Tibial nerve (tissue), 4 donors: ENCODE measurements at places on chromosomes 11 and 22. TPM values are rescaled to one million over a fixed set of nuclear protein-coding genes. Genes with fewer than 3 reads are reported as not detected.
A peak's percentile ranks its signal among the peaks of the same experiment; 100 is the strongest.

- H3K36me3 ChIP-seq = no peaks in the 10 kb centered on the region
- H3K27me3 ChIP-seq = no peaks in the 10 kb centered on the region
- H3K4me1 ChIP-seq = no peaks in the 10 kb centered on the region
- H3K27ac ChIP-seq = no peak overlapping the region
- no peak for DNase-seq
Measured at GRCh38 chr22:49286181-49286760, 541.4 kb downstream of the BRD1 start.

DNA sequence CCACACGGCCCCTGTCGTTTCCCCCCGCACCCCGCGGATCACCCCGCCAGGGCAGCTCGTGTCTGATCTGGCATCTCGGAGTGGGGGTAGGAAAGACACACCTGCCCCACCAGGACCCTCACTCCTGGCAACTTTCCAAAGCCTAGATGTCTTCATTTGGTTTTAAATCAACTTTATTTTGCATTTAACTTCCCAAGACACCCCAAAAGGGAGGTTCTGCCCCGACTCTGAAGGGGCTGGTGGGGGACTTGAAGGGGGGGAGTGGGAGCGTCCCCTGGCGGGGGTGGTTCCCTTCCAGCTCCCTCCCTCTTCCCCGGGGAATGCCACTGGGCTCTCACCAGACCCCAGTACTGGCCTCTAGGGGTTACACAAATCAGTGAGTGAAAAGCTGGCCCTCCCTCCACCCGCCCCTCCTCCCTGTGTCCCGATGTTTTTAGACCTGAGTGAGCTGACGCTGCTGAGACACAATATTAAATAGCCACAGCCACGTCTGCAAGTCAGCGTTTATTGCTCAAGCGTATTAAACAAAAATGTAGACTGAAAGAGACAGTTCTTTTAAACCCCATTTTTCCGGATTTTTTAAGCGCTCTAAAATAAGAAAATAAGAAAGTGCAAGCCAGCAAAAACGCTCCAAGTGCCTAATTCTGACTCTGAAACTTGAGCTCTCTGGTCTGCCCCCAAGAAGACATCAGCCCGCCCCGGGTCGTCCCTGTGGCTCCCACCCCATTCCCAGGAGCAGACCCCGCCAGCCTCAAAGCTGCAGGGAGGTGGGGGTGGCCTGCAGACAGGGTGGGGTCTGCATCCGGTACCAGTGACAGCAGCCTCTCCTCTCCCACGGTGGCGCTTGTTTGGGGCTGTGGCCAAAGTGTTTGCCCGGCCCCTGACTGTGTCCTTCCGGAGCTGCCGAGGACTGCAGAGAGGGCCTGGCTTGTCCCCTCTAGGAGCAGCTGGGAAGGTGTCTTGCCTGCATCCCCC lies 1.1 kb upstream of the TTLL8 start:
- DNase-seq = no peak
- H3K27ac ChIP-seq = no peak overlapping the region
- H3K27me3 ChIP-seq = peaks cover 4% of the 10 kb centered on the region
- H3K4me3 ChIP-seq = no peak overlapping the region
- H3K4me1 ChIP-seq = peaks cover 18% of the 10 kb centered on the region
- no peaks in the 10 kb centered on the region for H3K36me3 ChIP-seq

DNA sequence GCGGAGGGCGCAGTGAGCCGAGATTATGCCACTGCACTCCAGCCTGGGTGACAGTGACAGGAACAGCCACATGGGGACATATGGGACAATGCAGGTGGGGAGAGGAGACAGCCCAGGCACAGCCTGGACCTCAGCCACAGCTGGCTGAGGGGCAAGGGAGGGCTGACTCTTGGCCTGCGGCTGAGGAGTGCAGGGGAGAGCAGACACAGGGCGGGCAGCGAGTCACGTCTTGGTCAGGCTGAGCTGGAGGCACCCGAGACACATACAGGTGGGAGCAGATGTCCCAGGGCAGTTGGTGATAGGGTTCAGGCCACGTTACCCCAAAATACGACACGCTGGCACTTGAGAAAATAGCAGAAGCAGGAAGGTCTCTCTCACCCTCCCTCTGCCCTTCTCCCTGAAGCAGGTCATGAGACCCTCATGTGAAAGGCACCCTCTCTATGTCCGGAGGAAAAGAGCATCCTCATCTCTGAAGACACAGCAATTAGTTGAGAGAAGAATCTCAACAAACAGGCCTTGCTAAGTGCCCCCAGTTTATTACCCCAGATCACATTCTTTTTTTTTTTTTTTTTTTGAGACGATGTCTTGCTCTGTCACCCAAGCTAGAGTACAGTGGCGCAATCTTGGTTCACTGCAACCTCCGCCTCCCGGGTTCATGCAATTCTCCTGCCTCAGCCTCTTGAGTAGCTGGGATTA lies 10.5 kb downstream of the KIAA0930 start:
- no peaks in the 10 kb centered on the region for H3K36me3 ChIP-seq
- H3K4me3 ChIP-seq = no peak overlapping the region
- H3K27ac ChIP-seq = peak overlapping the region; percentile 64
- peaks cover 65% of the 10 kb centered on the region for H3K4me1 ChIP-seq

GRCh38 chr11:75814363-75814676 lies 690 bp upstream of the UVRAG start:
- no peaks in the 10 kb centered on the region for H3K36me3 ChIP-seq
- peaks cover 17% of the 10 kb centered on the region for H3K4me1 ChIP-seq
- DNase-seq = no peak
- H3K27me3 ChIP-seq = no peaks in the 10 kb centered on the region

- no peaks in the 10 kb centered on the region for H3K4me1 ChIP-seq
- no peak overlapping the region for H3K27ac ChIP-seq
- peaks cover 77% of the 10 kb centered on the region for H3K36me3 ChIP-seq
- no peak overlapping the region for H3K4me3 ChIP-seq
Measured at GRCh38 chr11:129905402-129905801, 10.0 kb upstream of the NFRKB start.

GRCh38 chr22:32660292-32660691 lies 141.2 kb upstream of the TIMP3 start:
- H3K4me3 ChIP-seq = no peak overlapping the region
- H3K4me1 ChIP-seq = no peaks in the 10 kb centered on the region
- H3K27me3 ChIP-seq = no peaks in the 10 kb centered on the region
- no peaks in the 10 kb centered on the region for H3K36me3 ChIP-seq
- peak; percentile 76 for DNase-seq

GRCh38 chr11:18367431-18367830 lies 26.9 kb upstream of the LDHA start:
- DNase-seq = no peak
- no peak overlapping the region for H3K4me3 ChIP-seq
- H3K27me3 ChIP-seq = no peaks in the 10 kb centered on the region
- H3K4me1 ChIP-seq = no peaks in the 10 kb centered on the region
- no peak overlapping the region for H3K27ac ChIP-seq
- H3K36me3 ChIP-seq = peaks cover 6% of the 10 kb centered on the region

DNA sequence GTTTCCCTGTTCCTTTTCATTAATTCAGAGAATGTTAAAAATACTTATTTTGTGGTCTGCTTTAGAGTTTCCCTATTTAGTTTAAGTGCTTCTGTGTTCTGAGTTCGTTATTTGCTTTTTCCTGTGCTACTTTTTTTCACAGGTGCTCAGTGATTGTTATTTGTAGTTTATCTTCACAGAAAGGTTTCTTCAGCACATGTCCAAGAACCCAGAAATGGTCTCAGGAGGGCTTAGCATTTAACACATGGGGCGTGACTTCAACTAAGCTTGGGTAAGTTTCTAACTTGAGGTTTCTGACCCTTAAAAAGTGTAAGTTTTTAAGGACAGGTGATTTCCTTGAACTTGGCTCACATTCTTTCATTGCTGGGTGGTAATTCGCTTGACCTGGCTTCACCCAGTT lies 157.3 kb downstream of the AASDHPPT start:
- H3K4me1 ChIP-seq = no peaks in the 10 kb centered on the region
- H3K27me3 ChIP-seq = no peaks in the 10 kb centered on the region
- no peak for DNase-seq
- no peaks in the 10 kb centered on the region for H3K36me3 ChIP-seq
- no peak overlapping the region for H3K27ac ChIP-seq

DNA sequence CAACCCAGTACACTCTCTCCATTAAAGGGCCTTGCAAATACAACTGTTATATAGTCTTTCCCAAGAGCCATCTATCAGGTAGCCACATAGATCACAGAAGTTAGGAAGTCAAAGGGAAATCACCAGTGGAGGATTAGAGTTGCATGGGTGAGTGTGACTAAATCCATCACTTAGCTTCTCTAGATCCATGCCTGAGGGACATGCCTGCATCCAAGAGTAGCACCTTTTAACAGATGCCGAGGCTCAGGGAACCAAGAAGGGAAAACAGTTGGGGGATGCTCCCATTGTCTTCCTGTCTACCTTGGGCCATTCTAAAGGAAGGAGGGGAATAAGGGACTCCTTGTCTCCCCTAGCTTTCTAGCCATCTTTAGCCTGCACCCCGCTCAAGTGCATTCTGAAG lies 77.9 kb downstream of the XRRA1 start:
- H3K4me3 ChIP-seq = no peak overlapping the region
- DNase-seq = no peak

DNA sequence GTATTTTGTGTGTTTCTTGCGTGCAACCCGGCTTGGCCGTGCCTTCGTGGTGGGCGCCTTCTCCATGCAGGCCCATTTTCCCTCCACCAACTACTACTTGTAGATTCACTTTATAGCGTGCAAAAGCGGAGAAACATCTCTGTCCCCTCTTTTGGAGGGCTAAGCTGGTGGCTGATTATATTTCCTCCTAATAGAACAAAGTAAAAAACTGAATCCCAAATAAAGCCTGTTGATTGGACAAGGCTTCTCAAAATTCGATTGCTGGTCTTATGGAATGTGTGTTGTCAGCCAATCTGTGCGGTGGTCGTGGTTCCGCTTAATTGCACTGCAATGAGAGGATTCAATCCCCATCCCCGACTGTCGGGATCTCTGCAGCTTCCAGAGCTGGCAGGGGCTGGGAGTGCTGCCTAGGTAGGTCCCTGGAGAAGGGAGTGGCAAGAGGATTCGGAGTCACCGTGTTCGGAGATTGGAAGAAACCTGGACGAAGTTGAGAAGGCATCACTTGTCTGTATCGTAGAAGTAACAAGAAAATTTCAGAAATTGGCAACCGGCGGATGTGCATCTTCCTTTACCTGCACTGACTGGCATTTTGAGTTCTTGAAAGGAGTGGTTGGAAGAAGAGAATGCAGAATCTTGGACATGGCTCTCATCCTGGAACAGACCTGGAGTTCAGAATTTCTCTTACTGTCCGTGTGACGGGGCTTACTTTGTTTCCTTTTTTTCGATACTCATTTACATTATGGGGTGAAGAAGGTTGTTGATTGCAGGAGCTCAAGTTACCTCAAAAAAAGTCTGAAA lies 1.1 kb downstream of the HMGXB4 start:
- no peaks in the 10 kb centered on the region for H3K36me3 ChIP-seq
- H3K27ac ChIP-seq = peak overlapping the region; percentile 97
- peak overlapping the region; percentile 92 for H3K4me3 ChIP-seq
- no peak for DNase-seq

- no peaks in the 10 kb centered on the region for H3K4me1 ChIP-seq
- no peaks in the 10 kb centered on the region for H3K27me3 ChIP-seq
- H3K27ac ChIP-seq = no peak overlapping the region
- no peak for DNase-seq
Measured at GRCh38 chr22:31537019-31537535, 40.7 kb downstream of the SFI1 start.

GRCh38 chr11:123577081-123577598 lies 77.3 kb downstream of the SCN3B start:
- peaks cover 3% of the 10 kb centered on the region for H3K4me1 ChIP-seq
- no peaks in the 10 kb centered on the region for H3K27me3 ChIP-seq
- no peak overlapping the region for H3K27ac ChIP-seq
- no peaks in the 10 kb centered on the region for H3K36me3 ChIP-seq
- peak; percentile 47 for DNase-seq

- peaks cover 17% of the 10 kb centered on the region for H3K4me1 ChIP-seq
- no peaks in the 10 kb centered on the region for H3K27me3 ChIP-seq
- H3K27ac ChIP-seq = no peak overlapping the region
- H3K36me3 ChIP-seq = peaks cover 37% of the 10 kb centered on the region
- H3K4me3 ChIP-seq = no peak overlapping the region
Measured at GRCh38 chr11:70205766-70206165, 2.7 kb downstream of the FADD start.

- no peaks in the 10 kb centered on the region for H3K27me3 ChIP-seq
- no peak overlapping the region for H3K27ac ChIP-seq
- H3K4me1 ChIP-seq = no peaks in the 10 kb centered on the region
- H3K4me3 ChIP-seq = no peak overlapping the region
- H3K36me3 ChIP-seq = peaks cover 97% of the 10 kb centered on the region
Measured at GRCh38 chr11:1007279-1007678, 29.2 kb downstream of the MUC6 start.

- H3K4me3 ChIP-seq = no peak overlapping the region
- no peaks in the 10 kb centered on the region for H3K36me3 ChIP-seq
- H3K27ac ChIP-seq = no peak overlapping the region
Measured at GRCh38 chr11:67051180-67051893, 5.3 kb upstream of the RHOD start.

DNA sequence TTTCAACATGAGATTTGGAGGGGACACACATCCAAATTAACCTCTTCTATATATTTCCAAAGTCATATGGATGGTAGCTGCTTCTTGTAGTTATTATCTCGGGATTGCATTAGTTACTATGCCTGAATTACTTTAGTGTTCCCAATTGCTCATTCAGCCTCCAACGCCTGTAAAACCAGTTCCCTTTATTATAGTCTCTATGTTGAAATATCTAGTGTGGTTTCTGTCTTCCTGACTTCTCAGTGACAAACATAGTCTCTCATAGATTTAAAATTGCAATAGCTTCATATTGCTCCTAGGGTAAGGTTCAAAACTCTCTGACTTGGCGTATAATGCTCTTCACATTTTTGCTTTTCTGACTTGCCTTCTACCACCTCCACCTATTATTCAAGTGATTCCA lies 366.4 kb downstream of the CASP12 start:
- no peaks in the 10 kb centered on the region for H3K36me3 ChIP-seq
- H3K27me3 ChIP-seq = no peaks in the 10 kb centered on the region
- H3K4me3 ChIP-seq = no peak overlapping the region
- no peak overlapping the region for H3K27ac ChIP-seq
- H3K4me1 ChIP-seq = no peaks in the 10 kb centered on the region
- DNase-seq = no peak

- no peak overlapping the region for H3K4me3 ChIP-seq
- no peak for DNase-seq
- H3K27me3 ChIP-seq = no peaks in the 10 kb centered on the region
- peaks cover 24% of the 10 kb centered on the region for H3K4me1 ChIP-seq
- no peak overlapping the region for H3K27ac ChIP-seq
Measured at GRCh38 chr11:119625206-119625978, 103.6 kb downstream of the NECTIN1 start.

Gene ZNF408
- total RNA-seq = 8.8 TPM

Gene C11orf52
- total RNA-seq = not detected

Gene KCNJ1
- not detected for total RNA-seq

Gene STIM1
- 58.5 TPM for total RNA-seq
